ENCODE measurements at places on chromosomes 12 and 14. TPM values are rescaled to one million over a fixed set of nuclear protein-coding genes. Genes with fewer than 3 reads are reported as not detected.

GLT8D2 gene
- not detected for total RNA-seq

- no peaks in the 10 kb centered on the region for H3K36me3 ChIP-seq
- H3K27me3 ChIP-seq = no peaks in the 10 kb centered on the region
- H3K4me3 ChIP-seq = no peak overlapping the region
- no peaks in the 10 kb centered on the region for H3K4me1 ChIP-seq
Observed at GRCh38 chr12:32493282-32493681, 93.9 kb downstream of the FGD4 start.

- H3K4me1 ChIP-seq = peaks cover 5% of the 10 kb centered on the region
- no peak for DNase-seq
Observed at GRCh38 chr12:49404956-49405355, 37.7 kb downstream of the SPATS2 start.

DNA sequence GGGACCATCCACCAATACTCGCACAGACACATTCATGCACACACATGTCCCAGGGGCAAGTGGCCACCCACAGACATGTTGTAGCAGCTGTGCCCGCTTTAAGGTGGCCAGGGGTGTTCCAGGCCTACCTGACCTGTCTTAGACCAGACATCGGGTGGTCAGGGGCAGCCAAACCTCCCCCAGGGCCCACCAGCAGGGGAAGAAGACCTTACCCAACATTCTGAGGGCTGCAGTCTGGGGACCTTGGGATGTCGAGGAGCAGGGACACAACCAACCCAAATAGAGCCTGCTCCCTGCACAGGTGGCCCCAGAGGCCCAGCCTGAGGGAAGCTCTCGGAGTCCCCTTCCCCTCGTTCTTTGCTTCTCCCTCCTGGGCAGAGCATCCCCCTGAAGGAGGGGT lies 1.7 kb upstream of the TMEM119 start:
- no peak overlapping the region for H3K4me3 ChIP-seq
- no peaks in the 10 kb centered on the region for H3K36me3 ChIP-seq
- no peaks in the 10 kb centered on the region for H3K27me3 ChIP-seq

DNA sequence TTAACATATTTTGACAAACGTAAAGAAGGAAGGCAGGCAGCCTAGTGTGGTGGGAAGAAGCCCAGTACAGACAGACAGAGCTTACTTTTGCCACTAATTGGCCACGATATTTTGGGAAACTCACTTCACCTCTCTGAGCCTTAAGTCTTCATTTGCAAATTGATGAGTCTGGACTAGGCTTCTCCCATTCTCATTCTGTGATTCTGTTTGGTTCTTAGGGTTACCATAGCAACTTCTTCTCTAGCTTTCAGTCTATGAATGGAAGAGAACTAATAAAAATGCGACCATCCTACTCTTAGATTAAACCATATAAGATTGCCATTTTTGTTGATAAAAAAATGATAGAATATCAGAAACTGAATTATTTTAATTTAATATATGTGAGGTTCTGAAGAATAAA lies 210.5 kb downstream of the SNAPC1 start:
- no peaks in the 10 kb centered on the region for H3K36me3 ChIP-seq
- H3K4me3 ChIP-seq = no peak overlapping the region
- H3K4me1 ChIP-seq = no peaks in the 10 kb centered on the region
- H3K27me3 ChIP-seq = no peaks in the 10 kb centered on the region

- H3K4me3 ChIP-seq = no peak overlapping the region
- H3K36me3 ChIP-seq = no peaks in the 10 kb centered on the region
- no peak overlapping the region for H3K27ac ChIP-seq
- DNase-seq = peak; percentile 73
- H3K27me3 ChIP-seq = no peaks in the 10 kb centered on the region
Observed at GRCh38 chr14:54893151-54893760, 9.4 kb downstream of the GCH1 start.

DNA sequence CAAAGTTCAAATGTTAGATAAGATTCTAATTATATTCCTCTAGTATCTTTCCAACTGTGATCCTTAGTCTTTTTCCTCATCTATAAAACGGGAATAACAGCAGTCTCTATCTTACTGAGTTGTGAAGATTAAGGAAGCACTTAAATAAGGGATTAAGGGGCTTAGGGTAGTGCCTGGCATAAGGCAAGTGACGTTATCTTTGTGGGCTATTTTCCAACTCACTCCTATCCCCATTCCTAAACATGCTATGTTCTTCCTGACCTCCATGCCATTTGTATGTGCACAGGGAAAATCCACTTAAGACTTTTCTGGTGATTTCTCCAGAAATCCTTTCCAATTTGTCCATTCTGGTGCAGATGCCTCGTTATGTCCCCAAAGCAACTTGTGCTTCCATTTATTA lies 33.3 kb downstream of the SUPT16H start:
- peaks cover 7% of the 10 kb centered on the region for H3K4me1 ChIP-seq
- no peak overlapping the region for H3K4me3 ChIP-seq
- peaks cover 46% of the 10 kb centered on the region for H3K36me3 ChIP-seq
- no peaks in the 10 kb centered on the region for H3K27me3 ChIP-seq
- H3K27ac ChIP-seq = no peak overlapping the region

DNA sequence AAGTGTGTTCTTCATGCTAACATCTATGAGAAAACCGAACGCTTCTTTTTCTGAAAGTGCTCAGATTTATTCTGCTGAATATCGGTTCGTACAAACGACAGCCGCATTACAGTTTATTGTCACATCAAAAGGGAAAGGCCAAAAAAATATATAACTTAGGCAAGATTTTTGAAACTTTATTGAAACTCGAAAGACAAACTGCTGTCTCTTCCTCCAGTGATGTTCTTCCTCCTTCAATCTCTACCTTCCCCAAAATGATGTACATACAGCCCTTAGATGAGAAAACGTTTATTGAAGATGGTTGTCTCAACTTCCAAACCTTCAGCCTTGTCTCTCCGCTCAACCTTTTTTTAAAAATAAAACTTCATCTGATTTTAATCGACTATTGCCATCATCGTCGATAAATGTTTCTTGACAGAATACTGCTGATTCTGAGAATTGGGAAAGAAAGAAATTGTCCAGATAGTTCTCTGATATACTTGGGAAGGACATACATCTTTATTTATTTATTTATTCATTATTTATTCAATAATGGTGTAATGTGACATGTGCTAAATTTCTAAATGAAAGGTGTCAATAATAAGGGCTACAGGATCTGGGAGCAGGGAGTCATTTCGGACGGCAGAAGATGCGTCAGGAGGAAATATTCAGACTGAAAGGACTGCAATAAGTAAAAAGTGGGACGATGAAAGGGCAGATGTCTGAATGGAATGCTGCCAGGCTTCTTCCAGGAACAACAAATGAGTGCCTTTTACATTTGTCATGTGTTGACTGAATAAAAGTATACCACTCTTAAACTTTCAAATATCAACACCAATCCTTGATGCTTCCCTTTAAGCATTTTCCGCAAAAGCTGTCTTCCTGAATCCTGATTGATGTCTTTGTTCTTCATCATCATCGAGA lies 817 bp upstream of the MDM1 start:
- H3K4me1 ChIP-seq = no peaks in the 10 kb centered on the region
- H3K27ac ChIP-seq = no peak overlapping the region
- peak overlapping the region; percentile 75 for H3K4me3 ChIP-seq

DNA sequence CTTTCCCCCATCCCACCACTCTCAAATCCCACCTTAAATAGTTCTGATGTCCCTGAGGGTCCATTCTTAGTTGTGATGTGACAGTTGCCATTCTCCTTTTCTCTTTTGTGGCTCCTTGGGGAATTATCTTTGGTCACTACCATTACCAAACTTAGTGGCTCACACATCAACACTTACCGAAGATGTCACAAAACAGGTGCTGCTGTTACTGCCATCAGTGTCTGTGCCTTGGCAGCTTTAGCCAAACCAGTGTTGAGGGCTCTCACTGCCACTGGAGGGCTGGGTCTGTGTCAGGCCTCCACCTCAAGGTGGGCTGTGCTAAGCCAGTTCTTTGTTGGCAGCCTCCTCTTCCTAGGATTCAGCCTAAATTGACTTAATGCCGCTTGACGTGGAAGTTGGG lies 144.0 kb downstream of the MYRFL start:
- no peak for DNase-seq
- no peaks in the 10 kb centered on the region for H3K4me1 ChIP-seq
- H3K36me3 ChIP-seq = no peaks in the 10 kb centered on the region
- H3K27ac ChIP-seq = no peak overlapping the region
- no peak overlapping the region for H3K4me3 ChIP-seq

DNA sequence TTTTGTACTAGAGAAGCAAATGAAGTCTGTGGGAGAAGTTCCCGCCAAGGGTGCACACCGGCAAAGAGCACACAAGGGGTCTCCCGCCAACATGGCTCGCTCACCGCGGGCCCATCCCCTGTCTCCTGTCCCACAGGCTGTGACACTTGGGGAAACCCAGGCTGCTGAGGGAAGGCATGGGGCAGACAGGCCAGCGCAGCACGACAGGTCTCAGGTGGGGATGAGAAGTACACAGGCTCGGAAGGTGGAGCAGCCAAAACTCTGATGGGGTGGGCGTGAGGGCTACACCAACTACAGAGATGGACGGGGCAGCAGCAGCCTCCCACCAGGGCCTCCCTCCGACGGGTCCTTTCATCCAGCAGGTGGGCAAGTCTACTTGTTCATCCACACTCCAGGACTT lies 64.4 kb downstream of the RNF34 start:
- no peak overlapping the region for H3K4me3 ChIP-seq
- no peak overlapping the region for H3K27ac ChIP-seq
- peaks cover 14% of the 10 kb centered on the region for H3K4me1 ChIP-seq

- H3K4me3 ChIP-seq = no peak overlapping the region
- no peak for DNase-seq
- H3K27me3 ChIP-seq = no peaks in the 10 kb centered on the region
- no peaks in the 10 kb centered on the region for H3K4me1 ChIP-seq
- no peaks in the 10 kb centered on the region for H3K36me3 ChIP-seq
Observed at GRCh38 chr12:110813756-110814155, 33.0 kb upstream of the CCDC63 start.

DNA sequence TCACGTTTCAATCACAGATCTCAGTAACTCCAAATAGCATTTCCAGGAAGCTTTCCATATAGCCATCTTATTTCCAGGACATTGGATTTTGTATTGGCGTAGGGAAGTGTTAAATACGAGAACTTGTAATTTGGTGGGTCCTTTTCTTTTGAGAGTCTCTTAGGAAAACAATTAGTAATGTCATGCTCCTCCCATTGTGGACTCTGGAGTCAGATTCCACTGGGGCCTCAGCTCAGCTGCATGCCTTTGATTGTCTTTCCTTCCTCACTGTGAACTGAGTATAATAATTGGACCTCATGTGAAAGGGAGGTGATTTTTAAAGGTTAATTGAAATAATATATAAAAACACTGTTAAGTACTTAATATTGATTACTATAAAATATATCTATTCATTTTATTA lies 462.6 kb downstream of the NPAS3 start:
- no peak overlapping the region for H3K27ac ChIP-seq
- no peak overlapping the region for H3K4me3 ChIP-seq
- DNase-seq = no peak
- no peaks in the 10 kb centered on the region for H3K27me3 ChIP-seq
- H3K36me3 ChIP-seq = no peaks in the 10 kb centered on the region
- H3K4me1 ChIP-seq = no peaks in the 10 kb centered on the region

- no peak overlapping the region for H3K4me3 ChIP-seq
- H3K36me3 ChIP-seq = no peaks in the 10 kb centered on the region
- no peaks in the 10 kb centered on the region for H3K4me1 ChIP-seq
- H3K27me3 ChIP-seq = no peaks in the 10 kb centered on the region
- no peak overlapping the region for H3K27ac ChIP-seq
- DNase-seq = no peak
Observed at GRCh38 chr14:48325486-48325885, 650.1 kb upstream of the MDGA2 start.

DNA sequence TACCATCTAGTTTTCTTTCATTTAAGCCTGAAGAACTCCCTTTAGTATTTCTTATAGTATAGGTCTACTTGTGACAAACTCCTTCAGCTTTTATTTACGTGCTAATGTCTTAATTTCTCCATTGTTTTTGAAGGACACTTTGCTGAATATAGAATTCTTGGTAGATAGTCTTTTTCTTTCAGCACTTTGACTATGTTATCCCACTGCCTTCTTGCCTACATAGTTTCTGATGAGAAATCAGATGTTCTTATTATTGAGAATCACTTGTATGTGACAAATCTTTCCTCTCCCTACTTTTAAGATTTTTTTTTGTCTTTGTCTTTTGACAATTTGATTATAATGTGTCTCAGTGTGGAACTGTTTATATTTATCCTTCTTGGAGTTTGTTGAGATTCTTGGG lies 5.1 kb upstream of the MIS18BP1 start:
- H3K4me1 ChIP-seq = no peaks in the 10 kb centered on the region
- DNase-seq = no peak
- no peak overlapping the region for H3K27ac ChIP-seq
- H3K36me3 ChIP-seq = no peaks in the 10 kb centered on the region
- no peaks in the 10 kb centered on the region for H3K27me3 ChIP-seq

- H3K4me3 ChIP-seq = no peak overlapping the region
- DNase-seq = no peak
- no peak overlapping the region for H3K27ac ChIP-seq
- H3K27me3 ChIP-seq = no peaks in the 10 kb centered on the region
- H3K4me1 ChIP-seq = peaks cover 47% of the 10 kb centered on the region
- H3K36me3 ChIP-seq = no peaks in the 10 kb centered on the region
Observed at GRCh38 chr12:1841586-1842182, 21.3 kb downstream of the LRTM2 start.

GRCh38 chr14:101077481-101078074 lies 174.1 kb upstream of the RTL1 start:
- H3K27me3 ChIP-seq = no peaks in the 10 kb centered on the region
- DNase-seq = peak; percentile 18
- H3K27ac ChIP-seq = no peak overlapping the region
- H3K4me1 ChIP-seq = peaks cover 13% of the 10 kb centered on the region
- H3K36me3 ChIP-seq = no peaks in the 10 kb centered on the region
- H3K4me3 ChIP-seq = peak overlapping the region; percentile 13

All from A673 (cell line).